ENCODE measurements at places on chromosomes 11 and 22. TPM values are rescaled to one million over a fixed set of nuclear protein-coding genes. Genes with fewer than 3 reads are reported as not detected.

- no peak for DNase-seq
- H3K36me3 ChIP-seq = peaks cover 62% of the 10 kb centered on the region
- no peaks in the 10 kb centered on the region for H3K27me3 ChIP-seq
- peaks cover 6% of the 10 kb centered on the region for H3K4me1 ChIP-seq
- H3K4me3 ChIP-seq = no peak overlapping the region
Measured at GRCh38 chr11:6630632-6631291, 11.5 kb upstream of the TPP1 start.

GRCh38 chr11:34148504-34149165, 43.2 kb downstream of the NAT10 start:
- H3K4me1 ChIP-seq = no peaks in the 10 kb centered on the region
- peaks cover 50% of the 10 kb centered on the region for H3K36me3 ChIP-seq
- H3K27ac ChIP-seq = no peak overlapping the region

- no peak overlapping the region for H3K4me3 ChIP-seq
- peaks cover 11% of the 10 kb centered on the region for H3K27me3 ChIP-seq
- H3K27ac ChIP-seq = no peak overlapping the region
- no peak for DNase-seq
Measured at GRCh38 chr11:11463405-11463804, 110.4 kb upstream of the CSNK2A3 start.

ABTB2 gene
- 0.28 TPM for total RNA-seq

NOX4 gene
- total RNA-seq = 10.8 TPM

SAAL1 gene
- 21.1 TPM for total RNA-seq

MS4A1 gene
- total RNA-seq = not detected

BID gene
- 69.5 TPM for total RNA-seq

ACTN3 gene
- total RNA-seq = under 0.01 TPM

KCNC1 gene
- total RNA-seq = not detected

GRCh38 chr11:64447831-64448598, 89.1 kb downstream of the RPS6KA4 start:
- H3K36me3 ChIP-seq = no peaks in the 10 kb centered on the region
- no peak overlapping the region for H3K27ac ChIP-seq
- H3K4me3 ChIP-seq = peak overlapping the region; percentile 3
- H3K27me3 ChIP-seq = peaks cover 41% of the 10 kb centered on the region
- DNase-seq = peak; percentile 7
- peaks cover 5% of the 10 kb centered on the region for H3K4me1 ChIP-seq

- peaks cover 4% of the 10 kb centered on the region for H3K4me1 ChIP-seq
- no peaks in the 10 kb centered on the region for H3K27me3 ChIP-seq
- no peak for DNase-seq
- H3K27ac ChIP-seq = no peak overlapping the region
Measured at GRCh38 chr11:120465921-120466534, 45.5 kb upstream of the GRIK4 start.

NPAS4 gene
- under 0.01 TPM for total RNA-seq

GRCh38 chr11:69915151-69915500, 95.9 kb upstream of the FGF3 start:
- peak overlapping the region; percentile 16 for H3K27ac ChIP-seq
- no peak overlapping the region for H3K4me3 ChIP-seq
- peak; percentile 62 for DNase-seq
- peaks cover 7% of the 10 kb centered on the region for H3K4me1 ChIP-seq
- no peaks in the 10 kb centered on the region for H3K27me3 ChIP-seq

GRCh38 chr11:127451861-127452260, 451.3 kb upstream of the KIRREL3 start:
- H3K27ac ChIP-seq = no peak overlapping the region
- no peak overlapping the region for H3K4me3 ChIP-seq
- H3K4me1 ChIP-seq = no peaks in the 10 kb centered on the region
- no peaks in the 10 kb centered on the region for H3K27me3 ChIP-seq

DNA sequence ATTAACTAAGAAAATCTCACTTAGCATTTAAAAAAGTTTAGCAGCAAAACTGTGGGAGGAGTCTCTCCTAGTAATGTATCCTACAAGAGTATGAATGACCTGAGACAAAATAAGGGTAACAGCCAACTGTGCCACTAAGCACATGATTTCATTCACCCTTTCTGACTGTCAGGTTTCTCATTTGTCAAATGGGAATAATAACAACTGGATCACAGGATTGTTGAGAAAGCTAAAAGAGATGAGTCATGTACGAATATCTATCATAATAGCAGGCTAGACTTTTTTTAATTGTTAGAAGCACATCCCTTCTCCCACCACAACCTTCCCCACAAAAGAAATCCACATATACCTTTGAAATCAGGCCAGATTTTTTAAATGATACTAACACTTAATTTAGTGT, 39.5 kb downstream of the MTMR2 start:
- H3K4me3 ChIP-seq = no peak overlapping the region
- no peak overlapping the region for H3K27ac ChIP-seq
- no peaks in the 10 kb centered on the region for H3K27me3 ChIP-seq
- peak; percentile 63 for DNase-seq

DNA sequence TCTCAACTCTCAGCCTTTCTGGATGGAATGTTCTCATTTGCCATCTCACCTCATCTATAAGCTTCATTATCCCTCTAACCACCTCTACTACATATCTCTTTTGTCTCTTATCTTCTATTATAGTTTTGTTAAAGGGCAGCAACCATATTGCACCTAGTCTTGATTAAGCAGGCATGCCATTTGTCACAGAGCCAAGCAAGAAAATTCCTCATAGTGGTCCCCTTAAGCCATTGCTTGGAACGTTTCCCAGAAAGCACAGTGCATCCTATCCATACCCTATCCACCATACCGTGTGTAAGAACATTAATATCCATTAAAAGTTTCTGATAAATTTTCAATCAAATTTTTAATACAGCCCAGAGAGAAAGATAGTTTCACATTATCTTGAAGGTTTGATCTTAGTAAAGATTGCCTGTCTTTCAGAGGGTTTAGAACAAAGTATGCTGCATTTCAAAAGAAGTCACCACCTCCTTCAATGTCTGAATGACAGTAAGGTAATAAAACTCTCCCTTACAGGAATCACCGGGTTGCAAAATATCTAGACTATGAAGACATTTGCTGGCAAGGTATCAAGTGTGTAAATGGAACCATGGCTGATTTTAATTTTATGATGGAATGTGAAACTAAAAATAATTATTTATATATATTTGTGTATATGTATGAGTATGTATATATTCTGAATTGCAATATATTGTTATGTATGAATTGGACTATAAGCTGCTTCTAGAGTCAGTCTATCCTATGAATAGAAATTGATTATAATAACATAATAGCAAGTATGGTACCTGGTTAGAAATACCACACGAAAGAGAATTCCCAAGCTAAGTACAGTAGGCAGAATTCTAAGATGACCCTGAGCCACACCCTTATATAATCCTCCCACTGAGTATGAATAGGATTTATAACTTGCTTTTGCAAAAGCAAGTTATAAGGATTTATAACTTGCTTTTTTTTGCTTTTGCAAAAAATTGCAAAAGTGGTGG, 1296.3 kb downstream of the LRRC4C start:
- H3K4me1 ChIP-seq = no peaks in the 10 kb centered on the region
- H3K4me3 ChIP-seq = no peak overlapping the region
- H3K27ac ChIP-seq = no peak overlapping the region

DNA sequence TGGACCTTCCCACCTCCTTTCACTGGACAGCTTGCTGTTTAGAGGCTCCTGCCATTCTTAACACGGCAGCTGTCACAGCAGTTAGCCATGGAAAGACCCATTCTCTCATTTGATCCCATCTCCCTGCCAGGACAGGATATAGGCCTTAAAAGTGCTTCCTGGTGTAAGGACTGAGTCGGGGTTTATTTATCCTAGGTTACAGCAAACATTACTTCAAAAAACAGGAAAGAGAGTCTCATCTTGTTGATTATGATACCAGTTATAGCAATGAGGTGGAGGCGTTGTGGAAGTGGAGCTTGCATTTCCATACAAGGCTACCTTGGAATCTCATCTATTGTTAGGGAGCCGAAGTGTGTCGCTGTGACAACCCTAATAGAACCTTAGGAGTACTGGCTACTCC, 17.4 kb upstream of the ETS1 start:
- H3K4me1 ChIP-seq = no peaks in the 10 kb centered on the region
- H3K27me3 ChIP-seq = peaks cover 14% of the 10 kb centered on the region
- no peak overlapping the region for H3K4me3 ChIP-seq

MMP13 gene
- not detected for total RNA-seq

MRGPRF gene
- total RNA-seq = 6.3 TPM

P2RX6 gene
- total RNA-seq = 0.56 TPM

- peaks cover 35% of the 10 kb centered on the region for H3K27me3 ChIP-seq
- no peak overlapping the region for H3K27ac ChIP-seq
- no peak overlapping the region for H3K4me3 ChIP-seq
- no peaks in the 10 kb centered on the region for H3K4me1 ChIP-seq
Measured at GRCh38 chr22:19641983-19642451, 72.3 kb upstream of the SEPTIN5 start.

- peak; percentile 83 for DNase-seq
- no peak overlapping the region for H3K4me3 ChIP-seq
- no peaks in the 10 kb centered on the region for H3K27me3 ChIP-seq
- H3K4me1 ChIP-seq = peaks cover 4% of the 10 kb centered on the region
- H3K27ac ChIP-seq = no peak overlapping the region
Measured at GRCh38 chr11:28619846-28620540, 511.8 kb downstream of the METTL15 start.

DNA sequence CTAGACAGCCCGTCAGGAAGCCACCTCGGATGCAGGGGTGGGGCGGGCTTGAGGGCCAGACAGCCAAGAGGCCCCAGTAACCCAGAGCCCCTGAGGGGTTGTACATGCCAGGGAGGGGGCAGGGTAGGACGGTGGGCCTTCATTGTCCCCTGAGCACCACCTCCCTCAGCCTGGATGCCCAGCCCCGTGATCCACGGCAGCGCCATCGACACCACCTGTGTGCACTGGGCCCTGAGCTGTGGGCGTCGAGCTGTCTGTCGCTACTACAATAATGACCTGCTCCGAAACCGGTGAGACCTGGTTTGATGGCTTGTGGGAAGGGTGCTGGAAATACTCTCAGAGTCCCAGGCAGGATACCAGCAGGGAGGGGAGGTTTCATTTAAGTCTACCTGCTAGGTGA, 37.4 kb upstream of the TPBGL start:
- no peak overlapping the region for H3K27ac ChIP-seq
- H3K36me3 ChIP-seq = no peaks in the 10 kb centered on the region
- no peak for DNase-seq
- no peak overlapping the region for H3K4me3 ChIP-seq
- no peaks in the 10 kb centered on the region for H3K4me1 ChIP-seq

- H3K27me3 ChIP-seq = no peaks in the 10 kb centered on the region
- no peaks in the 10 kb centered on the region for H3K4me1 ChIP-seq
- H3K36me3 ChIP-seq = no peaks in the 10 kb centered on the region
Measured at GRCh38 chr11:106920899-106921509, 97.3 kb downstream of the GUCY1A2 start.

GRCh38 chr11:74006743-74007304, 2.1 kb downstream of the UCP3 start:
- H3K27ac ChIP-seq = no peak overlapping the region
- H3K36me3 ChIP-seq = peaks cover 3% of the 10 kb centered on the region
- H3K27me3 ChIP-seq = no peaks in the 10 kb centered on the region
- no peak overlapping the region for H3K4me3 ChIP-seq
- H3K4me1 ChIP-seq = no peaks in the 10 kb centered on the region

CARD18 gene
- not detected for total RNA-seq

ARHGEF17 gene
- 21.7 TPM for total RNA-seq

OR2AG2 gene
- total RNA-seq = 0.28 TPM

GRCh38 chr11:131518305-131518838, 148.0 kb downstream of the NTM start:
- H3K36me3 ChIP-seq = no peaks in the 10 kb centered on the region
- H3K4me1 ChIP-seq = no peaks in the 10 kb centered on the region
- no peak overlapping the region for H3K27ac ChIP-seq
- DNase-seq = no peak
- no peak overlapping the region for H3K4me3 ChIP-seq

OR52E5 gene
- total RNA-seq = not detected

- peaks cover 6% of the 10 kb centered on the region for H3K4me1 ChIP-seq
- no peak overlapping the region for H3K4me3 ChIP-seq
- no peak for DNase-seq
- H3K36me3 ChIP-seq = no peaks in the 10 kb centered on the region
- H3K27me3 ChIP-seq = no peaks in the 10 kb centered on the region
- H3K27ac ChIP-seq = no peak overlapping the region
Measured at GRCh38 chr11:75461151-75461550, 28.1 kb upstream of the KLHL35 start.

NRGN gene
- total RNA-seq = 0.83 TPM

- peaks cover 23% of the 10 kb centered on the region for H3K4me1 ChIP-seq
- no peaks in the 10 kb centered on the region for H3K27me3 ChIP-seq
- no peak overlapping the region for H3K4me3 ChIP-seq
- H3K27ac ChIP-seq = peak overlapping the region; percentile 31
- H3K36me3 ChIP-seq = peaks cover 1% of the 10 kb centered on the region
Measured at GRCh38 chr11:96237766-96238266, 105.2 kb downstream of the MAML2 start.

SLC22A9 gene
- not detected for total RNA-seq

GRCh38 chr11:121512468-121513465, 60.0 kb upstream of the SORL1-AS1 start:
- no peaks in the 10 kb centered on the region for H3K4me1 ChIP-seq
- no peak for DNase-seq
- no peaks in the 10 kb centered on the region for H3K36me3 ChIP-seq
- H3K27me3 ChIP-seq = no peaks in the 10 kb centered on the region

DNA sequence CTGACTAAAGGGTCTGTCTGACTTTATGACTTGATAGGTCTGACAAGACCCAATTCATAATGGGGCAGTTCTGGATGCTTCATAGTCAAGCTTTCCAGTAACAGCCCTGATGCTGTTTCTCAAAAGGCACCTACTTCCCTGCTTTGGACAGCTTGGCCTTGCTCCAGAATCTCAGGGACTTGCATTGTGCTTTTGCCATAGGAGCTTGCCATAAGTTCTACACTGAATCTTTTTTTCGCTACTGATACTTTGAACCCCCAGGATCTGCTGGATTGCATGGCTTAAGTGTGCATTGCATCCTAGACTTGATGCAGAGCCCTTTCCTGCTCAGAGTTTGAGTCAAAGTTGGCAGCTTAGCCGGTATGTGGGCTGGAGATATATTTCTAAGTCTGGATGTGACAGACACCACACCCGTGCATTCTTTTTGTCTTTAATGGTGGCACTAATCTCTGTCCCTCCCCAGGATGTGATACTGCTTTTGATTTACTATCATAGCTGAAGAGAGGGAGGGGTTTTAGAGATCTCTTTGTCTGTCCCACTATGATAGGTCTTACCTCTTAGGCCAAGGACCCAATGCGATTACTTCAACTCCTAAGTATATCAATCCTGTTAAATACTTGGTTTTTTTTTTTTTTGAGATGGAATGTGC, 16.9 kb upstream of the SLC3A2 start:
- no peak overlapping the region for H3K4me3 ChIP-seq
- no peaks in the 10 kb centered on the region for H3K4me1 ChIP-seq
- no peaks in the 10 kb centered on the region for H3K27me3 ChIP-seq

DNA sequence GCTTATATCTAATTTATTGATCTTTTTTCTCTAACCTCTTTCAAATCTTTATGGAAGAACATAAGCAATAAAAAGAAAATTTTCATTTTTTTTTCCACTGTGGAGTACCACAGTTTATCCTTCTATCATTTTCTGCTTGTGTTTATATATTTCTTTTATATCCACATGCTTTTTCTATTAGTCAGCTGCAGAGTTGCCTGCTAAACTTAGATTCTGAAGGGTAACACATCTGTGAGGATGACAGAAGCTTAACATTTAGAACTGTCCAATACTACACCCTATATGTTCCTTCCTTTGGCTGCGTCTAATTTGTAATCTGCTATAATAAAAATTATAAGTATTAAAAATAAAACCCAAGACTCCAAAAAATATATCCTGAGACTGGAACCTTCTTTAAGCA, 20.8 kb downstream of the CCDC90B start:
- no peak overlapping the region for H3K4me3 ChIP-seq
- peak; percentile 64 for DNase-seq
- H3K4me1 ChIP-seq = peaks cover 1% of the 10 kb centered on the region
- H3K36me3 ChIP-seq = peaks cover 11% of the 10 kb centered on the region
- no peaks in the 10 kb centered on the region for H3K27me3 ChIP-seq
